ENCODE measurements at places on chromosomes 13 and 19.

DNA sequence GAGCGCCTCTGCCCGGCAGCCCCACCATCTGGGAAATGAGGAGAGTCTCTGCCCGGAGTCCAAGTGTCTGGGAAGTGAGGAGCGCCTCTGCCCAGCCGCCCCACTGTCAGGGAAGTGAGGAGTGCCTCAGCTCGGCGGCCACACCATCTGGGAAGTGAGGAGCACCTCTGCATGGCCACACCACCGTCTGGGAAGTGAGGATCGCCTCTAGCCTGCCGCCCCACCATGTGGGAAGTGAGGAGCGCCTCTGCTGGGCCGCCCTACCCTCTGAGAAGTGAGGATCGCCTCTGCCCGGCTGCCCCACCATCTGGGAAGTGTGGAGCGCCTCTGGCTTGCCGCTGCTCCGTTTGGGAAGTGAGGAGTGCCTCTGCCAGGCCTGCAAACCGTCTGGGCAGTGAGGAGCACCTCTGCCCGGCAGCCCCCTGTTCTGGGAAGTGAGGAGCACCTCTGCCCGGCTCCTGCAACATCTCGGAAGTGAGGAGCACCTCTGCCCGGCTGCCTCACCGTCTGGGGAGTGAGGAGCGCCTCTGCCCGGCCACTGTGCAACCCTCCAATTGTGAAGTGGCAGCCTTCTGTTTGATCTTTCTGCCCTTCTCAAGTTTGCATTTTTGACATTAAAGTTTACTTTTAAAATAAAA, 60.8 kb upstream of the CEACAM21 start:
- no peaks in the 10 kb centered on the region for H3K4me1 ChIP-seq
- H3K4me3 ChIP-seq, result no peak overlapping the region
- H3K27me3 ChIP-seq, result peaks cover 80% of the 10 kb centered on the region
- H3K27ac ChIP-seq, result no peak overlapping the region

DNA sequence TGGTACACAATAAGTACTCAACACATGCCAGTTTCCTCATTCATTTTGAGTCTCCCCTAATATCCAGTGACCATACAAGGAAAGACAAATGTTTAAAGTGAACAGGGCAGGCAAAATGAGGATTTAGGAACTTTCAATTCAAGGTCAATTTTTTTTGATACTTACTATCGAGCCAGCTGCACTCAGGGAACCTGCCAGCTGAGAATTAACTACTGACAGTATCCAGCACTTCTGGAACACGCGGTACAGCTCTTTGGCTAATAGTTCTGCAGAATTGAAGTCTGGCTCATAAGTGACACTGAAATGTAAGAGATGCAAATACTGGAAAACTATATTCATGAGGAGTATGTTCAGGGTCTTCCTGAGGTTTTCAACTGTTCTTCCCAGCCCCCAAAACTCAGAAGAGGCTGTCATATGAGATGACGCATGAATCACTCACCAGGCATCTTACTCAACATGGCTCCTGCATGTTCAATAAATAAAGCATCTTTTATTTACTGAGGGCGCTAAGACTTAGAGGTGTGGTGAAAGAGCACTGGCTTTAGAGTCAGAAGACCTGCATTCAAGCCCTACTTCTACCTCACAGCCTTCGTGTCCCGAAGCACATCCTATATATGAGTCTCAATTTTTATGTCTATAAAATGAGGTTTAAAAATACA, 25.6 kb downstream of the RUBCNL start:
- H3K27me3 ChIP-seq, result no peaks in the 10 kb centered on the region
- H3K27ac ChIP-seq, result no peak overlapping the region
- H3K36me3 ChIP-seq, result no peaks in the 10 kb centered on the region
- no peak for DNase-seq
- H3K4me1 ChIP-seq, result peaks cover 7% of the 10 kb centered on the region

DNA sequence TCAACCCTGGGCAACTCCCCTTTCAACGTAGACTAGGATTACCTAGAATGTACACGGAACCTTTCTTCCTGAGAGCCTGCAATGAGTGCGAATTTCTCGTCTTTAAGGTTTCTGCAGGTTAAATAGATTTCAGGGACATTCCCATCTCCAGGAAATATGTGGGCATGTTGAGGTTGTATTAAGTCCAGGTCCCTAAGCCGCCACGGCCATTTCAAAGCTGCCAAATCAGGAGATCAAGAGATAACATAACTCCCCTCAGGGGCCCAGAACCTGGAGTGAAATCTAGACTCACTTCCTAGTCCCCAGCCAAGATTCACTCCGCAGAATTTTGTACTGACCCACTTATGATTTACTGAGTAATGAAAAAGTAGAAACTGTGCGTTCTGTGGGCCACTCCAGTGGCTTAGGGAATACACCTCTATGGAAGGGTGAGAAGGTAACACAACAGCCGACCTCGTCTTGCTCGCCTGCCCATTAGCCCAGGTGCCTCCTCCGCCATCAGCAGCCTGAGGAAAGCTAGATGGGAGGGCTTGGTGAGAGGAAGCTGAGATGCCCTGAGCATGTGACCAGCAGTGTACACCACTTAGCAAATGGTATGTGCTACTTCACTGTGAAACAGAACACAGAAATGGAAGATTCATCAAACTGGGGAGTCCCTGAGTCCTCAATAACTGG, 98.5 kb upstream of the SOX1 start:
- peaks cover 30% of the 10 kb centered on the region for H3K27me3 ChIP-seq
- no peak for DNase-seq
- no peak overlapping the region for H3K27ac ChIP-seq

GRCh38 chr19:4922530-4923275, 13.4 kb downstream of the UHRF1 start:
- H3K4me1 ChIP-seq, result peaks cover 19% of the 10 kb centered on the region
- DNase-seq, result no peak
- H3K27ac ChIP-seq, result no peak overlapping the region
